ENCODE measurements at places on chromosomes 11 and 22.
A peak's percentile ranks its signal among the peaks of the same experiment; 100 is the strongest.

DNA sequence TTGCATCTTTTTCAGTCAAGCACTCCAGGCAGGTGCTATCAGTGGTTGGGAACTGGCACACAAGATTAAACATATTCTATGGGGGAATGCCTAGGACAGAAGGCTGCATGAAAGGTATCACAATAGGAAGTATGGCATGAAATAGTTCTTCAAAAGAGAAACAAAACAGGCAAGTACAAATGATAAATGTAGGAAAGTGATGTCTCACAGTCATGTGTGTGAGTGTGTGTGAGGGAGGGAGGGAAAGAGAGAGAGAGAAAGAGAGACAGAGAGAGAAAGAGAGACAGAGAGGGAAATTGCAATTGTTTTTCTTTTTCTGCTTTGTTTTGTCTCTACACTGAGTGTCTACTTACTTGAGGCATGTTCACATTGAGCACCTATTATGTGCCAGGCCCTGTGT lies 456.3 kb downstream of the MIAT start:
- no peak for DNase-seq

DNA sequence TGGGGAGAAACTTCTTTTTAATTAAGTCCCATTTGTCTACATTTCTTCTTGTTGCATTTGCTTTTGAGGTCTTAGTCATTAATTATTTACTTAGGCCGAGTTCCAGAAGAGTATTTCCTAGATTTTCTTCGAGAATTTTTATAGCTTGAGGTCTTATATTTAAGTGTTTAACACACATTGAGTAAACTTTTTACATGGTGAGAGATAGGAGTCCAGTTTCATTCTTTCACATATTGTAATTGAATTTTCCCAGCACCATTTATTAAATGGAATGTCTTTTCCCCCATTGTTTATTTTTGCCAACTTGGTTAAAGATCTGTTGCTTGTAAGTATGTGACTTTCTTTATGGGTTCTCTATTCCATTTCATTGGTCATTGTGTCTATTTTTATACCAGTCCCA lies 1344.0 kb upstream of the RAG2 start:
- DNase-seq, result no peak

- DNase-seq, result no peak
Measured at GRCh38 chr22:20642668-20643179, 131.2 kb upstream of the SERPIND1 start.

- no peak for DNase-seq
Measured at GRCh38 chr11:77259641-77260040, 41.8 kb downstream of the GDPD4 start.

DNA sequence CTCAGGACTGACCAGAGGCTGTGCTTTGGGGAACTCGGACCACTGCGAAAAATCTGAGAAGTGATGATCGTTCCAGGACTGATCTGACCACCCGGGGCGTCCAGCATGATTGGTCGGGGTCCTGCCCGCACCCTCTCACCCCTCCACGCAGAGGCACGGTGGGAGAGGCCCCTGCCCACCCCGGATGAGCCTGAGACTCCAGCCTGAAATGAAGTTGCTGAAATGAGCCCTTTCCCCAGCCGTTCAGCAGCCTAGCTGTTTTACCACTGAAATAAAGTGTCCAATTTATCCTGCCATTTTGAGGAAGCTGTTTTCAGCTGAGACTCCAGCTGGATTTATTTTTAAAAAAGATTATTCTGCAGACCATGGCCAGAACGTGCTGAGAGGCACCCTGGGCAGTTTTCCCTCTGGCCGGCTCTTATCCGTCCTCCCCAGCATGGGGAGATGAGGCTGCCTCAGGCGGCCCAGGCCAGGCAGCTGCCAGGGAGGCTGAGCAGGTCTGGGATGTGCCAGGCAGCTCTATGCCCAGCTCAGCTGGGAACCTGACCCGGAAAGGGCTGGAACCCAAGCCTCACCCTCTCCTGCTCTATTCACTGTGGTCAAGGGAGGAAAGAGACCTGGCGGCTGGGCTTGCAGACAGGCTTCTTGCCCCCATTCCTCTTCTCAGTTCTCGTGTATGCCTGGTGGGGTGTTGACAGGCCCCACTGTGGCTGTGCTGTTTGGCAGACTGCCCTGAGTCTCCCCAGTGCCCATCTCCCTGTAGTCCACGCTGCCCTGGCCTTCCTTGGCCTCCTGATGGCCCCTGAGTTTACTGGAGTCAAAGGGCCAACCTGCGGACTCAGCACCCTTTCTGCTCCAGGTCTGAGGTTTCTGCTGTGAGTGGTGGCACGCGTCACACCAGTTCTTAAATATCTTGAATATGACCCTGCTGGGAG lies 161.0 kb upstream of the B3GAT1 start:
- no peak for DNase-seq

- no peak for DNase-seq
Measured at GRCh38 chr11:72249961-72250360, 6.0 kb upstream of the PHOX2A start.

DNA sequence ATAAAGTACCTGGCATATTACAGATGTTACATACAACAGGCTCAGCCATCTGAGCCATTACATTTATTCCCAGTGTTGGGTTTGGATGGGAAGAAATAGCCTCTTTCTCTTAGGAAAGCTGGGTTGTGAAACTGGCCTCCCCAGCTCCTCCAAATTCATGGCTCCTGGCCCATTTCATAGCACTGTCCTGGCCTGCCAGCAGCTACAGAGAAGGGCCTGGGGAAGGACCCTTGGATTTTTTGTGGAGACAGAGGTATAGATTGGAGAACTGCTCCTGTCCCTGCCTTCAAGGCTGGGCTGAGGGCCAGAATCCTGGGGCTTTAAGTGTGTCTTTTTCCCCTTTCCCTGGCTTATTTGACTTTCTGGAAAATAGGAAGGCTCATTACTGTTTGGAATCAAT lies 18.0 kb downstream of the PKNOX2 start:
- DNase-seq, result no peak

- no peak for DNase-seq
Measured at GRCh38 chr11:31903225-31904074, 92.3 kb upstream of the PAX6 start.

GRCh38 chr22:21861851-21862250 lies 5.6 kb downstream of the MAPK1 start:
- no peak for DNase-seq

- DNase-seq, result no peak
Measured at GRCh38 chr11:46300270-46300669, 22.8 kb downstream of the CREB3L1 start.

GRCh38 chr22:36017651-36018091 lies 11.0 kb downstream of the RBFOX2 start:
- no peak for DNase-seq

- DNase-seq, result no peak
Measured at GRCh38 chr11:77071077-77071476, 4.3 kb downstream of the CAPN5 start.

- DNase-seq, result no peak
Measured at GRCh38 chr22:46041642-46042041, 64.7 kb upstream of the WNT7B start.

GRCh38 chr11:67381244-67381972 lies 8.0 kb upstream of the CLCF1 start:
- DNase-seq, result no peak

GRCh38 chr11:8342821-8343681 lies 79.4 kb upstream of the LMO1 start:
- no peak for DNase-seq

GRCh38 chr11:56122073-56122472 lies at the start of gene OR8H3:
TSS of gene OR8H3 (plus strand) at chr11:56122373. CDS start at chr11:56122373, 0 bp downstream.
- no peak for DNase-seq

DNA sequence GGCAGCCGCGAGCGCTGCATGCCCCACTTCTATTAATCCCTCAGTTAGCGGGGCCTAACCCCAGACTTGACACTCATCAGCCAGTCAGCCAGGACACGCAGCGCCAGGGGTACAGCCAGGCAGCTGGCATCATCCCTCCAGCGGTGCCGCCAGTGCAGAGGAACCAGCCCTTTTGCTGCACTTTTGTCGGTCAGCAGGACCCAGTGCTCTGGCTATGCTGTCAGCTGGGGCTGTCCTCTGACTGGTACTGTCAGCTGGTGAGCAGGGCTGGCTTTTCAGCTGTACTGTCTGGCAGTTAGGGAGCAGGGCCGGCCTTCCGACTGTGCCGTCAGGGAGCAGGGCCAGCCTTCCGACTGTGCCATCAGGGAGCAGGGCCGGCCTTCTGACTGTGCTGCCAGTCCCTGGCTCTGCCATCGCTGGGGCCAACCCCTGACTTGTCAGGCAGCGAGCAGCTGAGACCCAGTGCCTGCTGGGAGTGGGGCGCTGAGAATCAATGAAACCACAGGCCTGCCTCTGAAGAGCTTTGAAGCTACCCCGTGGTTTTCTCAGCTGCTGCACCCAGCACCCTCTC lies 115.4 kb downstream of the KIAA1671 start:
- no peak for DNase-seq

DNA sequence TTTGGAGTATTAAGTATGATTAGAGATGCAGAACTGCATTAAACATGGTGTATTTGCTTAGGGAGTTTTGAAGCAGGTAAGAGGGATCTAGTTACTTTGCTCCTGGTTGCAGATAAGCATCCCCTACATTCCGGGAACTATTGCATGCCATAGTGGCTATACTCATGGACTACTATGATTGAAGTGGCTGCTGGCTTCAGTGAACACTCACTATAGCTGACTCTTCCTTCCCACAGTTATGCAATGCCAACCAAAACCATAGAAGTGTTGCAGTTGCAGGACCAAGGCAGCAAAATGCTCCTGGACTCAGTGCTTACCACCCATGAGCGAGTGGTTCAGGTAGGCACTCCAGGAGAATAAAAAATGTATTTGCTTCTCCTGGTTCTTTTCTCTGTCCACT lies 17.0 kb downstream of the COA4 start:
- DNase-seq, result no peak

DNA sequence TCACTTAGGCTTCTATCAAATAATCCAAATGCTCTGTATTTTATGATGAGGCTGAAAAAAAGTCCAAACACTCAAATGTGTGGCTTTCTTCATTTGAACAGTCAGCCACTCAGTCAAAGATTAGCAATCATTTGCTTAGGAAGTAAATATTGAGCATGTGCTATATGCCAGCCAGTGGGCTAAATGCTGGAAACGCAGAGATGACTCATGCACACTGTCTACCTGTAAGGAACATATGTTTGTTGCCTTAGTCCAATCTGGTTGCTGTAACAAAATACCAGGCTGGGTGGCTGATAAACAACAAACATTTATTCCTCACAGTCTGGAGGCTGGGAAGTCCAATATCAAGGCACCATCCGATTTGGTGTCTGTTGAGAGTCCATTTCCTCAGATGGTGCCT lies 617.3 kb downstream of the NTM start:
- no peak for DNase-seq

DNA sequence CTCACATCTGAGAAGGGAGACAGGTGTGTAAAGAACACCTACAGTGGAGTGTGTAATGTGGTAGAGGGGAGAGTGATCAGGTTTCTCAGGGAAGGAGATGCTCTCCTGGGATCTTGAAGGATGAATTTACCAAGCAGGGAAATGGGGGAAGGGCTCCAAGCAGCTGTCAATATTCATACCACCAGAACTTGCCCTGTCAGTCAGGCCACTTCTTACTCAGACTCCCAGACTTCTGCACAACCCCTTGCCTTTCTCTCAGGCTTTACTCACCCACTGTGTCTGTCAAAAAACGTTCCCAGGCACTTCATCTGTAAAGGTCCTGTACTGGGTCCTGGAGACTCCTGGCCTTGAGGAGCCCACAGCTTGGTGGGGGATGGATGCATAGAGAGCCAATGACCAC lies 14.0 kb upstream of the FCHSD2 start:
- no peak for DNase-seq

GRCh38 chr11:87812571-87813365 lies 362.5 kb downstream of the RAB38 start:
- DNase-seq, result no peak

DNA sequence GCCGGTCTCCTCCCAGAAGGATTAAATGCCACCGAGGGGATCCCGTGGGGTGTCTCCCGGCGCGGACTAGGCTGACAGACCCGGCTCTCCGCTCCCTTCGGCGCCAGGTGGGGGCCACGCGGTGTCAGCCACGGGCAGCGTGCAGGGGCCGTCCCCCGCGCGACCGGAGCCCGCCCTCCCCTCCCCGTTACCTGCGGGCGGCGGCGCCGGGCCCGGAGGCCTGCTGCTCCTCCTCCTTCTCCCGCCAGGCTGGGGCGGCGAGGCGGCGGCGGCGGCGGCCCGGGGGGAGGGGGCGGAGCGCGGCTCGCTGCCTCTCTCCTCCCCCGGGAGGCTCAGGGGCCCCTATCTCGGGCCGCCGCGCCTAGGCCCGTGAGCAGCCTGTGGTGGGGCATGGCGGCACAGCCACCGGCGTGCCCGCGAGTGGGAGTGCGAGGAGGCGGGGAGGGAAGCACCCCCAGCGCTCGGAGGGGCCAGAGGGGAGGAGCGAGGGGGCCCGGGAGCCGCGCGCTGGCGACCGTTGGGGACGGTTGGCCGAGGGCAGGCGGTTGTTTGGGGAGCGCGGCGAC lies 450 bp downstream of the ZBTB44 start:
- peak; percentile 4 for DNase-seq

GRCh38 chr11:86955361-86956120 lies at the start of gene FZD4:
TSS of gene FZD4 (minus strand) at chr11:86955395. CDS start at chr11:86955085, 310 bp downstream.
- DNase-seq, result peak; percentile 81

DNA sequence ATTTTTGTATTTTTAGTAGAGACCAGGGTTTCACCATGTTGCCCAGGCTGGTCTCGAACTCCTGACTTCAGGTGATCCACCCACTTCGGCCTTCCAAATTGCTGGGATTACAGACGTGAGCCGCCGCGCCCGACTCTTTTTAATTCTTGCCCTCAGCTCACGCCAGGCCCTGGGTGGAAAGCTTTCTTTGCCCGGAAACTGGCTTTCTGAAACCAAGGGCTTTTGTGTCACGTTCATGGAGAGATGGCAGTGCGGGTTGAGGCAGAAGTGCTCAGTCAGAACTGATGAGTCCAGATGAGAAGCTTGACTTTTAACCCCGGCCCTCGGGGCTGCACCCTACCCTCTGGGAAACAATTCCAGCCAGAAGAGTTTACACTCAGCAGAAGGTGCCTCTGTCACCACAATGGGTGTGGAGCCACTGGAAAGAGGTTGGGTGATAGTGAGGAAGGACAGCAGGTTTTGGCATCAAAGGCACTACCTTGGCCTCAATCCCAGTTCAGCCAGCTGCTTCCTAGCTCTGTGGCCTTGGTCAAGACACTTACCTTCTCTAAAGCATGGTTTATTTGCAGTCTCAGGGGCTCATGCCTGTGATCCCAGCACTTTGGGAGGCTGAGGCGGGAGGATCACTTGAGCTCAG lies 890 bp upstream of the ARFGAP3 start:
- no peak for DNase-seq

GRCh38 chr22:41548830-41549211 lies 4.6 kb upstream of the POLR3H start:
- DNase-seq, result no peak

GRCh38 chr11:2464451-2465165 lies 19.8 kb downstream of the KCNQ1 start:
- DNase-seq, result no peak

- DNase-seq, result no peak
Measured at GRCh38 chr11:59582006-59582405, 33.6 kb downstream of the OSBP start.

- DNase-seq, result no peak
Measured at GRCh38 chr11:63610604-63611394, 3.4 kb downstream of the PLAAT3 start.

DNA sequence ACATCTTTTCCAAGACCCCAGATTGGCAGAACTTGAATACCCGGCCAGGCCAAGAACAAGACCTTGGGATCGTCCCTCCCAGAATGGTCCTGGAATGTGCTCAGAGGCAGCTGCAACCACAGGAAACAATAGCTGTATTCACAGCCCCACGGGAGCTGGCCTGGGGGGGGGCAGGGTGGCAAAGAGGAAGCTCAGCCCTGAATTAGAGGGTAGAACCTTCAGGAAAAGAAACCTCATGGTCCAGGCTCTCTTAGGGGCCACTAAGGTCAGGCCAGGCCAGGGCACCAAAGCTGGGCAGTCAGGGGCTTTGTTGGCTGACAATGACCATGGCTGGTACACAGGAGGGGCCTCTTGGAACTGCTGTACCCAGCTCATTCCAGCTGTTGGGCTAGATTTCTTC lies 17.3 kb downstream of the RPL27A start:
- no peak for DNase-seq
